Hematopoietic multipotent progenitor cell treated with erythropoietin and hydrocortisone succinate and interleukin-3 and kit ligand, for 15 days (in vitro differentiated cells): ENCODE measurements at places on chromosomes 3 and 15.

DNA sequence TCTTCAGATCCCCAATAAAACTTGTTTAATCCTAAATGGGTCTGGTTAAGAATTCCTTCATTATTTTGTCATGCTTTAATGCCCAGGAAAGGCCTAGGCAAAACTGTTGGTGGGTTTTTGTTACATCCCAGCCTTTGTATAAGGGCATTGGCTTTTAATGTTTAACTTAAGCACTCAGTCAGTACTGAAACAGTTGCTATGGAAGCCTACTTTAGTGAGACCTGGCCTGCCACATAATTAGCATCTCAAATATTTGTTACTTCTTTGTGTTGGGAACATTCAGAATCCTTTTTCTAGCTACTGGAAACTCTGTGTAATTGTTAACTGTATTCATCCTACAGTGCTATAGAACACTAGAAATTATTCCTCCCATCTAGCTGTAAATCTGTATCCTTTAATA, 369.6 kb upstream of the ATP10A start:
- no peak for DNase-seq

DNA sequence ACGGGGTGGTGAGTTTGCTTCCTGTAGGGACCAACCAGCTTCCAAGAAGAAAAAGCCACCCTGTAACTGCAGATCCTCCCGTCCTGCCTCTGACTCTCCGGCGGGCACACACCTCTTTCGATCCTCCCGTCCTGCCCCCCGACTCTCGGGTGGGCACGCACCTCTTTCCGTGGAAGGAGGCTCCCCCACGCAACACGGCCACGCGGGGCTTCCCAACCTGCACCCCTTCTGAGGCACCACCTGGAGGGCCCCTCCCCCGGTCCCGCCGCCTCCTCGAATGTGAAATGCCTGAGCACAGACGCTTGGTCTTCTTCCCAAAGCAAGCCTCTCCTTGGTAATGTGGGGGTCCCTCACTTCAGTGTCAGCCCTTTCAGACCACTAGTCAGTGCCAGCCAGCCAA, 7.3 kb downstream of the ADAMTS17 start:
- no peak for DNase-seq

DNA sequence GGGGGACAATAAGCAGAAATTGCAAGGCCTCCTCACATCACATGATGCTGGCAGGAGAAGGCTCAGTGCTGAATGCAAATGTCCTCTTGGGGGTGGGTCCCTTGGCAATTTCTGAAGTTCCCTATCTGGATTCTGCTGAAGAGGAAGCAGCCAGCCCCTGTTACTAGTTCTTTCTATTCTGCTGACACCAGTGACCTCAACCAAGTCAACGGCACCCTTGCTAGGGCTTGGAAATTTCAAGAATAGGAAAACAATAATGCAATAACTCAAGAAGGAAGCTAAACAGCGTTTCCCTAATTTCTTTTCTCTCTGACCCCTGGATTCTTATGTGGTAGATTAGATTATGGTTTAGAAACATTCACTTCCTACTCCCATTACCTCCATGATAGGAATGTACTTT, 46.2 kb upstream of the FOXP1 start:
- no peak for DNase-seq

DNA sequence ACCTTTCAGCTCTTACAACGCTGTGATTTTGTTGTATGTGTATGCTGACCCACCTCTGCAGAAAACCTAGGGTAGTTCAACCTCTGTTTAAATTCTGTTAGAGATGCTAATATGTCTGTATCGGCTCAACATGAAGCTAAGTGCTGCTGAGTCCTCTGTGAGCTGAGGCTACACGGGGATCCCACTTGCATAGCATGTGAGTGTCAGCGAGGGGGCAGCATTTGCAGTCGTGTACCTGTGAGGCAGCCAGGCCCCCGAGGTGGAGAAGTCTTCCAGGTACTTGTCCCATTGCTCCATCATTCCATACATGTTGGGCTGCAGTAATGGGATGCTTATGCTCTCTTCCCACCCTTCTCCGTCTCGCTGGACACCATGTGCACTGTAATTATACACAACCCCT, 3.7 kb downstream of the MKRN2OS start:
- DNase-seq: no peak

GRCh38 chr15:25536801-25537611, 98.2 kb upstream of the UBE3A start:
- no peak for DNase-seq
